Glutamatergic neuron (in vitro differentiated cells): ENCODE measurements at places on chromosomes 4 and X. TPM values are rescaled to one million over a fixed set of nuclear protein-coding genes. Genes with fewer than 3 reads are reported as not detected.

GRCh38 chrX:110667706-110668105 is 127.9 kb downstream of the CHRDL1 start:
- no peak overlapping the region for H3K4me3 ChIP-seq
- H3K4me1 ChIP-seq, result peaks cover 4% of the 10 kb centered on the region
- no peak overlapping the region for H3K27ac ChIP-seq

DNA sequence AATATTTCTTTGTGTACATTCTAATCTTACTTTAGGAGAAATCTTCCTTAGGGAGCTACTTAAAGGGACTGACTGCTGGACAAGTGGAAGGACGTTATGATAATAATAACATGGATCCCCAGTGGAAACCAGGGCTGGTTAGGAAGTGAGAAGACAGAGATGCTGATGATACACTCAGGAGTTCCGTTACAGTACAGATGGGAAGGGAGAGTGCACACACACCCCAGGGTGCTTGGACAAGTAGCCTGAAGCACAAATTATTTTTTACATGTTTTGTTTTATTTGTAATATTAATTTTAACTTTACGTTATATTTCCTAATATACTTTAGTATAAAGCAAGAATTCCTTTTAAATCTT is 84.1 kb downstream of the BMPR1B start:
- no peak for DNase-seq
- no peak overlapping the region for H3K4me3 ChIP-seq
- H3K36me3 ChIP-seq, result no peaks in the 10 kb centered on the region
- no peaks in the 10 kb centered on the region for H3K27me3 ChIP-seq
- no peak overlapping the region for H3K27ac ChIP-seq

- H3K36me3 ChIP-seq, result no peaks in the 10 kb centered on the region
- H3K27me3 ChIP-seq, result peaks cover 3% of the 10 kb centered on the region
- no peak overlapping the region for H3K27ac ChIP-seq
- H3K4me1 ChIP-seq, result no peaks in the 10 kb centered on the region
- DNase-seq, result no peak
Measured at GRCh38 chr4:147578593-147578992, 38.6 kb upstream of the TMEM184C start.

- H3K27ac ChIP-seq, result no peak overlapping the region
- H3K4me1 ChIP-seq, result no peaks in the 10 kb centered on the region
- H3K36me3 ChIP-seq, result no peaks in the 10 kb centered on the region
- no peak for DNase-seq
- no peak overlapping the region for H3K4me3 ChIP-seq
Measured at GRCh38 chrX:115413246-115413878, 123.8 kb downstream of the LUZP4 start.

DNA sequence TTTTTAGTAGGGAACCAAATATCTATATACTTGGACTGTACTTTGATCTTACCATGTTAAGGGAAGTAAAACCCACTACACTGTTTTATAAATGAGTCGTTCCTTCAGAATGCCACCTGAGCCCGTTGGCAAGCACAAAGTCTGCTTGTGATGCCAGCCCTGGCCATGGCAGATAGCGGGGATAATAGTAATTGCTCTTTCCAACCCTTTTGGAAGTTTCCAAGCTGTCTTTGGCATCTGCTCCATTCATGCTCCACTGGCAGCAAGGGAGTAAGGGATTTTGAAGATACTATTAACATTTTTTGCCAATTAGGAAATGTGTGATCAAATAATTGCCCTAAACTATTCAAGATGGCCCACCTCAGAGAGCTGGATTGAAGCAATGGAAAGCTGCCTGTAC is 689.2 kb upstream of the SLIT2 start:
- no peaks in the 10 kb centered on the region for H3K36me3 ChIP-seq
- H3K4me1 ChIP-seq, result no peaks in the 10 kb centered on the region
- DNase-seq, result no peak
- H3K27me3 ChIP-seq, result no peaks in the 10 kb centered on the region

GRCh38 chrX:124033821-124034220 is 72.3 kb downstream of the STAG2 start:
- H3K4me3 ChIP-seq, result no peak overlapping the region
- no peaks in the 10 kb centered on the region for H3K36me3 ChIP-seq
- H3K4me1 ChIP-seq, result no peaks in the 10 kb centered on the region
- H3K27me3 ChIP-seq, result no peaks in the 10 kb centered on the region
- H3K27ac ChIP-seq, result no peak overlapping the region

DNA sequence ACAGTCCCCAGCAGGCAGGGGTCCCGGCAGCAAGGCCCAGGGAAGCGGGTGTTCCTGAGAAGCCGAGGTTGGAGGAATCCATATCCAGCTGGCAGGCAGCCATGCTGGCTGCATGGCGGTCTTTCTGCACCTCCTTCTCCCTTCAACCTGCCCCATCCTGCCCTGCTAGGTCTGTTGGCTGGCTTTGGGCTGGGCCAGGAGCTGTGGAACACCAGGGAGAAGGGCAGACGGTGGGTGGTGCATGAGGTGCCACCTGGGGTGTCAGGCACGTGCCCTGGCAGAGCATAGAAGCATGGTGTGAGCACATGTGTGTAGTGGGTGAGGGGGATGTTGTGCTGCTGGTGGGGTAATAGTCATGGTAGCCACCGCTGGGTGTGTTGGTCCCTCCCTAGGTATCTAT is 150.1 kb downstream of the PJA1 start:
- no peak overlapping the region for H3K27ac ChIP-seq
- no peak overlapping the region for H3K4me3 ChIP-seq
- no peaks in the 10 kb centered on the region for H3K4me1 ChIP-seq
- DNase-seq, result no peak
- no peaks in the 10 kb centered on the region for H3K36me3 ChIP-seq

DNA sequence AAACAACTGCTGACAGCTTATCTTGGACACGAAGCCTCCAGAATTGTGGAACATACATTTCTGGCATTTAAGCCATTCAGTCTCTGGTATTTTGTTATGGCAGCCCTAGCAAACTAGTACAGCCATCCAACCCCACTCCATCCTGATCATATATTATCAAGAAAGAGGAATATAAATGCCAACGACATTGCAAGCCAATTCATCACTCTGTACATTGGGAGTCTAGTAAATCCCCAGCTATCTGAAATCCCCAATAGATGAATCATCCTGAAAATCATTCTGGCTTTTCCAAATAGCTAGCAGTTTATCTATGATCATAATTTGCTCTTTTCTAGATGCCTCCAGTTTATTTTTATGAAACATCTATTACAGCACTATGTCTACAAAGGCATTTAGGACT is 41.1 kb downstream of the FRMD7 start:
- H3K27ac ChIP-seq, result no peak overlapping the region
- no peaks in the 10 kb centered on the region for H3K36me3 ChIP-seq
- H3K27me3 ChIP-seq, result no peaks in the 10 kb centered on the region
- no peak overlapping the region for H3K4me3 ChIP-seq
- no peak for DNase-seq
- H3K4me1 ChIP-seq, result no peaks in the 10 kb centered on the region

DNA sequence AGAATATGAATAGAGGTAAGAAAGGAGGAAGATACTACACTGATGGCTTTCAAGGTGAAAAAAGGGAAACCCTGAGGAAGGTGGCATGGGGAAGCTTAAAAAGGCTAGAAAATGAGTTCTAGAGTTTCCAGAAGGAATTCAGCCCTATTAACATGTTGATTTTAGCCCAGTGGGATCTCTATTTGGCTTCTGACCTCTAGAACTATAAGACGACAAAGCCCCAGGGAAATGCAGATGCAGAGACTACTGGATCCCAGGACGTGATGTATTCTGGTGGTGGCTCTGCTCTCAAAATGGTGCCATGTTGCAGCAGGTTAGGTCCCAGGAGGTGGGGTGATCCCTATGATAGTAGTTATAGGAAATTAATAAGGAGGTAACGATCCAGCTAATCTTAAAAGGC is 120.4 kb downstream of the TMA16 start:
- no peak overlapping the region for H3K27ac ChIP-seq
- H3K36me3 ChIP-seq, result no peaks in the 10 kb centered on the region
- H3K4me3 ChIP-seq, result no peak overlapping the region
- DNase-seq, result no peak
- H3K27me3 ChIP-seq, result no peaks in the 10 kb centered on the region

DNA sequence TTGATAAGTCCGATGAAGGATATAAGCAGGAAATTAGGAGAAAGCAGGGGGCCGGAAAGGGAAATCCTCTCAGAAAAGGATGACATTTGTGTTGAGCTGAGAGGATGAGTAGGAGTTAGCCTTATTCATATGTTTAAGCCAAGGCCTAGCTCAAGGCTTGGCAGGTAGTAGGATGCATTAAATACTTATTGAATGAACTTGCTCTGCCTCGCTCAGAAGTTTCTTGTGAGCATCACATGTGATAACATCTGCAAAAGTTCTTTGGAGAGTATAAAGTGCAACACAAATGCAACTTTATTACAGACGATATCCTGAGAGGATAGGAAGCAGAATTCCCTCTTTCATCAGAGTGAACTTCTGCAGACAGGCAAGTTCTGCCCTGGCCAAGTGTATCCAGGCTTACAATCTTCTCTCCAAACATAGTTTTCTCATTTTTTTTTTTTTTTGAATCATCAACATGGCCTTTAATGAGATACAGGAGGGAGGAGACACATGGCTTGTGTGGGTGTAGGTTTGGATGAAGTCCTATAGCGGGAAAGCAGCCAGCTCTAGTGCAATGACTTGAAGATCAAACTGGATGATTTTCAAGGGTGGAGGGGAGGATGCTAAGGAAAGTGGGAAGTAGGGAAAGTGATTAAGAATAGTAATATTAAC is 48.1 kb downstream of the LUZP4 start:
- no peak overlapping the region for H3K4me3 ChIP-seq
- no peak for DNase-seq
- no peak overlapping the region for H3K27ac ChIP-seq
- no peaks in the 10 kb centered on the region for H3K27me3 ChIP-seq
- H3K36me3 ChIP-seq, result no peaks in the 10 kb centered on the region
- H3K4me1 ChIP-seq, result peaks cover 2% of the 10 kb centered on the region

DNA sequence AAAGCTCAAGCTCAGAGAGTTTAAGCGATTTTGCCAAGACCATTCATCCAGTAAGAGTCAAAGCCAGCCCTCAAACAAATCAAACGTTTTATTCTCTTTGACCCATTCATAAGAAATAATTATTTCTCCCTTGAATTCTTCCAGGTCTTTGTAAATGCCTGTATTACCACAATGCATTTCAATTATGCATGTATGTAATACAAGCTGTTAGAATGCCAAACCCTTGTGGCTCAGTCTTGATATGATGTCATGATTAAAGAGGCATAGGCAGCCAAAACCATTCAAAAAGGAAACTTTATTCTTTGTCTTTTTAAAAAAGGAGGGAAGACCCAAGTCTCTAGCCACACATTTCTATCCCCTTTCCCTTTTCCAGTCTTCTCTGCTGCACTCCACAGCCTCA is 56.5 kb upstream of the PGM2 start:
- H3K36me3 ChIP-seq, result no peaks in the 10 kb centered on the region
- no peaks in the 10 kb centered on the region for H3K4me1 ChIP-seq
- H3K27ac ChIP-seq, result no peak overlapping the region
- no peak overlapping the region for H3K4me3 ChIP-seq

- no peak overlapping the region for H3K27ac ChIP-seq
- H3K36me3 ChIP-seq, result no peaks in the 10 kb centered on the region
- no peaks in the 10 kb centered on the region for H3K4me1 ChIP-seq
- H3K4me3 ChIP-seq, result no peak overlapping the region
Measured at GRCh38 chr4:23388255-23388654, 501.6 kb downstream of the PPARGC1A start.

DNA sequence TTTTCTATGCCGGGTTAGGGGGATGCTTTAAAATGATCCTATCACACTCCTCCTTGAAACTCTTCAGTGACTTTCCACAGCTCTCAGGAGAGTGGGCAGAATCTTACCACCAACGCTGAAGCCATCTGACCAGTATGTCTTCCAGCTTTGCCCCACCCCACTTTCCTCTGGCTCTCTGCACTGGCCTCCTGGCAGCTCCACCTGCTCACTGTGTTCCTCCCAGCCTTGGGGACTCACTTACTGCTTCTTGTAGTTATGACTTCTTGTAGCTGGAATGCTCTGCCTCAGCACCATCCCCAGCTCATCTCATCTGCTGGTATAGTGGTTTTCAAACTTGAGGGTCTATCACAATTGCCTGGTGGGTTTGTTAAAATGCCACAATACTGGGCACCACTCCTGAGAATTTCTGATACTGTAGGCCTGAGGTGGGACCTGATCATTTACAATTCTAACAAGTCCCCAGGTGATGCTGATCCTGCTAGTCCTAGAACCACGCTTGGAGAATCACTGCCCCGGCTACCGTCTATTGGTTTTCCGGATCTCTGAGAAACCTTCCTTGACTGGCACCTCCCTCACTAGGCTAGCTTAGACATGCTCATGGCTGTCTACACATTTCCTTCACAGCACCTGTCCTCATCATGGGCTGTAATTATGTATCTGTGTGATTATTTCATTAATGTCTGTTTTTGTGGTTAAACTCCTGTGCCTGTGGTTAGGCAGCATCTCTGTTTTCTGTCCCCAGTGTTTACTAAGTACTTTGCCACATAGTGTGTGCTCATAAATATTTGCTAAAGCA is 152.2 kb downstream of the MGST2 start:
- H3K27me3 ChIP-seq, result peaks cover 8% of the 10 kb centered on the region
- H3K36me3 ChIP-seq, result no peaks in the 10 kb centered on the region
- no peak for DNase-seq
- peak overlapping the region; percentile 81 for H3K4me3 ChIP-seq

GRCh38 chr4:90198086-90198847 is 71.1 kb downstream of the CCSER1 start:
- no peak for DNase-seq
- peaks cover 3% of the 10 kb centered on the region for H3K27me3 ChIP-seq
- H3K4me3 ChIP-seq, result no peak overlapping the region
- peaks cover 19% of the 10 kb centered on the region for H3K4me1 ChIP-seq

DNA sequence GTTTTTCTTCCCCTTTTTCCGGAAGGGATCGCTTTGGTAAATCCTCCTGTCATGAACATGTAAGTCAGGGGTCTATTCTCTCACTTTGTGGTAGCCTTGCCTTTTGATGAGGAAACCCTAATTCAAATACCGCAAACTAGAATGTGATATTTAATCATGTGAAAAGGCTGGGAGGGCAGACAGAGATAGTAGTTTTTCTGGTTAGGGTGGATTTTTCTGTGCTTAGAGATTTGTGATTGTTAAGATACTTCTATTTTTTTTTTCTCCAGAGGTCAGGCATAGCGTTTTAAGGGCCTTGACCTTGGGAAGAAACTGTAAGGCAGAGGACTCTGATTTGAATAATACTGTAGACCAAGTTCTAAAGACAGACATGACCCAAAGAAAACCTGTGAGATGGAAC is 41.8 kb upstream of the PACRGL start:
- H3K27me3 ChIP-seq, result peaks cover 2% of the 10 kb centered on the region
- no peaks in the 10 kb centered on the region for H3K36me3 ChIP-seq
- no peaks in the 10 kb centered on the region for H3K4me1 ChIP-seq
- H3K4me3 ChIP-seq, result no peak overlapping the region

DNA sequence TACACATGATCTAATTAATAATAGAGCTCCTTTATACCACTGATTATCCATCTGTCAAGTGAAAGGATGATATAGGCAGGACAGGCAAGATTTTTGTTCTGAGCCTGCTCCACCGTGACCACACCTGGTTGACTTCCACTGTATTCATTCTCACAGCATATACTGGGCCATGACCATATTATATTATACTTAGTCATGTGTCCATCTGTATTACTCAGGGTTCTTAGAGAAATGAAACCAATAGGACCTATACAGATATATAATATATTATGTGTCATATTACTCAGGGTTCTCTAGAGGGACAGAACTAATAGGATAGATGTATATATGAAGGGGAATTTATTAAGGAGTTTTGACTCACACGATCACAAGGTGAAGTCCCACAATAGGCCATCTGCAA is 675.1 kb downstream of the GRXCR1 start:
- H3K27ac ChIP-seq, result no peak overlapping the region
- no peaks in the 10 kb centered on the region for H3K36me3 ChIP-seq
- no peak for DNase-seq
- peaks cover 20% of the 10 kb centered on the region for H3K4me1 ChIP-seq
- peaks cover 2% of the 10 kb centered on the region for H3K27me3 ChIP-seq
- no peak overlapping the region for H3K4me3 ChIP-seq

The MEPE gene
- total RNA-seq, result not detected

The RASL11B gene
- 24.8 TPM for total RNA-seq

The SCD5 gene
- total RNA-seq, result 31.9 TPM

The FAM13A gene
- total RNA-seq, result 51.2 TPM

The TSPAN5 gene
- total RNA-seq, result 40.5 TPM

The OPN1LW gene
- total RNA-seq, result 2.6 TPM

The CYLC1 gene
- total RNA-seq, result not detected
